Stimulated activated CD8-positive, alpha-beta memory T cell treated with anti-CD3 and anti-CD28 coated beads, Interleukin-2, amount 100 ng/mL, for 1 hour (primary cell): ENCODE measurements at places on chromosomes 3 and 15.

- no peak for DNase-seq
Observed at GRCh38 chr3:115932807-115933206, 309.5 kb downstream of the GAP43 start.

DNA sequence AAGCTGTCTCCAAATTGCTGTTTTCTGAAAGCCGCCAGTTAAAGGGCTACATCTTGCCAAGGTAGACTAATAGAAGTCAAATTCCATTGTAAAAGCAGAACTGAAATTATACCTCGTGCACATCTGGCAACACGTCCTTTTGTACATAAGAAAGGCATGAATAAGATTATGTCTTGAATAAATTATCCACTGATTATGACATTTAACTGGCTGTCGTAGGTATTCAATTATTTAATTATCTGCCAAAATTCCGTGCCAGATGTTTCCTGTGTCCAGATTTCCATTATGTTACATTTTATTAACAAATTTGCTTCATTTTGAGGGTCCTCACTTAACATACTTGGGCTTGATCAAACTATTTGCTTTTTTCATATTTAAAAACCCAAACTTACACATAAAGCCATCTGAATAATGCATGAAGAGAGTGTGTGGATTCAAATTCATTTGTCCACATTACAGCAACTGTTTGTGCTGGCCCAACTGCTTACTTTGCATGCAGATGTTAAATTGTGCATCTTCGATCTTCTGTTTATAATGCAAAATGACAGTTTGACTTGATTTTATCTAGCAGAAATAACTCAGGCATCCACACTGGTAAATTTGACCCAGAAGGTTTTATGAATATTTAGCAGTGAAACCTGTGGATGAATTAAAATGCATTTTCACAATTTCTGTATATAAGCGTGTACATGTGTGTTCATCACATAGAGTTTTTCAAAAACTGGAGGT, 701.5 kb downstream of the ZNF385D start:
- DNase-seq: no peak

DNA sequence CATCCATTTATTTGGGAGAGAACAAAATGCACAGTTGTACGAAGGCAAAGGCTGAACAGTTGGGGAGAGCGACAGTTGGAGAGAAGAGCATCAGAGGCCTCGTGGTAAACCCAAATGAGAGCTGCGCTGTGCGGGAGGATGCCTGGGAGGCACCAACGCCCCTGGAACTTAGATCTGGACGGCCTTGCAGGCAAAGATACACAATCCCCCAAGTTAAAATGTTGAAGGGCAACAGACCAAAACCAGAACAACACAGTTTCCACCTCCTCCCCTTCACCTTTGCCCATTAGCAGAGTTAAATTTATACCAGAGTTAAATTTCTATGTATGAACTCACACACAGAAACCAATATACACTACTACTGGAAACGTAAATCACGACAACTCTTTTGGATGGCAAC, 339.6 kb downstream of the RORA start:
- DNase-seq: no peak

- DNase-seq: no peak
Observed at GRCh38 chr3:165389064-165389463, 192.9 kb upstream of the SLITRK3 start.

GRCh38 chr15:99167201-99167600, 62.3 kb downstream of the SYNM start:
- no peak for DNase-seq

DNA sequence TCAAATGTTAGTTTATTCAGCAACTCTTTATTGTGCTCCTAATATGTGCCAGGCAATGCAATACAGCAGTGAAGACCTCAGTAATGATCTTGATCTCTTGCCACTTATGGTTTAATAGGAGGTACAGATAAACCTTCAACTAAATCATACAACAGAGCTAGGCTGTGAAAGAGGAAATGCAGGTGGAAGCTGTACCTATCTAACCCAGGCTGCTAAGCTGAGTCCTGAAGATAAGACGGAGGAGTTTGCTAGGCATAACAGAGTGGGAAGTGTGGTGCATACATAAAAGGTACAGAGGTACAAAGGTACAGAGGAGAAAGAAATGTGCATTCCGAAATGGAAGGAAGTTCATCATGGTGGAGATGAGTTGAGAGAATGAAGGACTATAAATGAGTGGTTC, 35.0 kb downstream of the KBTBD8 start:
- DNase-seq: no peak

DNA sequence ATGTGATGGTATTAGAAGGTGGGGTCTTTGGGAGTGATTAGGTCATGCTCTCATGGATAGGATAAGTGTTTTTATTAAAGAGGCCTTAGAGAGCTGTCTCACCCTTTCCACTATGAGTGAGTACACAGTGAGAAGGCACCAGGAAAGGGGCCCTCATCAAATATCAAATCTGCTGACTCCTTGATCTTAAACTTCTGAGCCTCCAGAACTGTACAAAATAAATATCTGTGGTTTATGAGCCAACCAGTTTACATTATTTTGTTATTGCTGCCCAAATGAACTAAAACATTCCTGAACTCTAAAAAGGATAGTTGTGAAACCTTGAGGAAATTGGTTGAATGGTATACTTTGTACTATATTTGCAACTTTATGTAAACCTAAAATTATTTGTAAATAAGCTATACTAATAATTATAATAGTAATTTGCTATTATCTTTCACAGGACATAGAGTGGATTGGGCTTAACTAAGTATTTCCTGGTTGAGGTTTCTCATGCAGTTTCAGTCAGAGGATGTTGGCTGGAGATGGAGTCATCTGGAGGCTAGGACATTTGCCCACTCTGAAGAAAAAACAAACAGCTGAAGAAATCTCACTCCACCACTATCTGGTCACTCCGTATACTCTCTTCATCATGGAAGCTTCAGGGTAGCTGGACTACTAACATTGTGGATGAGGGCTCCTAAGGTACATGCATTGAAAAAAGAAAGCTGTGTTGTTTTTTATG, 1068.6 kb upstream of the CADM2 start:
- DNase-seq: no peak
